Vagina (tissue), 2 donors: ENCODE measurements at places on chromosomes 13 and 19.

GRCh38 chr13:102386461-102386860 is 15.4 kb downstream of the FGF14 start:
- no peak for DNase-seq

DNA sequence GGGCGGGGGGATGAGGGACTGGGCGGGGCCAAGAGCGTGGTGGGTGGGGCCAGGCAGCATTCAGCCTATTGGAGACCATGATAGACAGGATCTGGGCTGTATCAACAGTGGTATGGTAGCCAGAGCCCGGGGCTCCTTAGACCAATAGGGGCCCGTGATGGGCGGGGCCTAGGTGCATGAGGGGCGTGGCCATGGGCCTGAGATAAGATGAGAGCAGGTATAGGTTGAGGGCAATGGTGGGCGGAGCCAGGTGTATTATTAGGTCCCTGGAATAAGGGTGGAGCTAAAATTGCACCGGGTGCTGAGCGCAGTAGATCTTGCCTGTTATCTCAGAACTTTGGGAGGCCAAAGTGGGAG is 5.3 kb downstream of the ABCA7 start:
- DNase-seq = no peak

DNA sequence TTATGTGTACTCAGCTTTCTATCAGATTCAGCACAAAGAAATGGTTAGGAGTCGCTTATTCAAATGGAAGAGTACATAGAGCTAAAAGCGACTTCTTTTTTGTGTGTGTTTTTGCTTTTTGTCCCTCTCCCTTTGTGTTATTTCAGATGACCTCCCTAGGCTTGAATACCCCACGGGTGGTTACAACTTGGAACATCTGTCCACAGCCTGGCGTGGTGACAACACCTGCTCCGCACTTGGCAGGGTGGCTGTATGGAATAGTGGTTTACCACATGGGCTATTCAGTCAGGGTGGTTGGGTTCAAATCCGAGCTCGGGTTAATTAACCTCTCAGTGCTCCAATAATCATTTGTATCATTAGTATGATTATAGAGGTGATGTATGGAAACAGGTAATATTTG is 151.6 kb upstream of the FREM2 start:
- DNase-seq = no peak

DNA sequence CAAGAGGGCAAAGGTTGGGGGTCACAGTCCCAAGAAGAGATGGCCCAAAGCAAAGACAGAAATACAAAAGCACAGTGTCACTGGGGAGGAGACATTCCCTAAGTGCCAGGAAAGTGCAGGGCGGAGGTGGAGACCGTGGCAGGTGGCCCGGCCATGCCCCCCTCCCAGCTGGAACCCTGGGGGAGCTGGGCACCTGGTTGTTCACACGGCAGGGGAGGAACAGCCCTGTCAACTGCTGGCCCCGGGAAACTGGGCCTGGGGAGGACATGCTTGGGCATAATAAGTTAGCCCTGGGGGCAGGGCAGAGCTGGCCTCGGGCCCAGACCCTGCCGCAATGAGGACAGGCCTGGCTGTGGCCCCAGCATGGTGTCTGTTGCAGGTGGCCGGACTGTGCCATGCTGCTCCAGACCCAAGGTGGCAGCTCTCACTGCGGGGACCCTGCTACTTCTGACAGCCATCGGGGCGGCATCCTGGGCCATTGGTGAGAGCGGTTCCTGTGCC is 7.4 kb downstream of the HPN start:
- no peak for DNase-seq

- DNase-seq = no peak
Observed at GRCh38 chr13:46211116-46211482, 629 bp upstream of the LRRC63 start.

GRCh38 chr19:14048443-14049153 is 13.3 kb downstream of the PALM3 start:
- no peak for DNase-seq

- DNase-seq = no peak
Observed at GRCh38 chr13:111431206-111431605, 110.8 kb downstream of the TEX29 start.

- DNase-seq = no peak
Observed at GRCh38 chr19:10566658-10567410, 1.0 kb upstream of the KRI1 start.

GRCh38 chr19:17347361-17347760 is 10.0 kb downstream of the GTPBP3 start:
- no peak for DNase-seq

GRCh38 chr13:46553521-46553885 is 533 bp downstream of the LRCH1 start:
- no peak for DNase-seq

DNA sequence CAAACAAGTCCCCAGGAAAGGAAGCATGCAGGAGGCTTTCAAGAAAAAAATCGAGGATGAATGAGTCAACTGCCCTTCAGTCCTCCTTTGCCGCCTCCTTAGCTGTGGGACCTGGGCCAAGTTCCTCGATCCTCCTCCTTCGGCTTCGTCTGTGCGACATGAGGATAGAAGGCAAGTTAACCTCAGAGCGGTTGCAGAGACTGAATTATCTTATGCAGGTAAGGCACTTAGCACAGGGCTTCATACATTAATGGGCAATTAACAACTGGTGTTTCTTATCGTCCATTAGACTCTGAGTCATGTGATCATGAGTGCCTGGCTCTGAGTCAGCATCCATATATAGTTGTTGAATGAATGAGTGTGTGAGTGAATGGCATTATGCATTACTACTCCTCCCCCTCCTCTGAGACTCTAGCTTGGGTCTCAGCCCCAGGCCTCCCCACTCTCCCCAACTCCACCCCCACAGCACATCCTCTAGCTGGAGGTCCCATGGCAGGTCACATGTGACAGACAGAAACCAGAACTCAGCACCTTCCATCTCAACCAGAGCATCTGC is 1.6 kb upstream of the TTC9B start:
- no peak for DNase-seq

GRCh38 chr13:62583466-62583865 is 1167.8 kb upstream of the PCDH20 start:
- no peak for DNase-seq

- DNase-seq = no peak
Observed at GRCh38 chr13:29073755-29074154, 253.6 kb downstream of the MTUS2 start.

GRCh38 chr13:60617991-60618733 is 221.1 kb downstream of the TDRD3 start:
- no peak for DNase-seq

DNA sequence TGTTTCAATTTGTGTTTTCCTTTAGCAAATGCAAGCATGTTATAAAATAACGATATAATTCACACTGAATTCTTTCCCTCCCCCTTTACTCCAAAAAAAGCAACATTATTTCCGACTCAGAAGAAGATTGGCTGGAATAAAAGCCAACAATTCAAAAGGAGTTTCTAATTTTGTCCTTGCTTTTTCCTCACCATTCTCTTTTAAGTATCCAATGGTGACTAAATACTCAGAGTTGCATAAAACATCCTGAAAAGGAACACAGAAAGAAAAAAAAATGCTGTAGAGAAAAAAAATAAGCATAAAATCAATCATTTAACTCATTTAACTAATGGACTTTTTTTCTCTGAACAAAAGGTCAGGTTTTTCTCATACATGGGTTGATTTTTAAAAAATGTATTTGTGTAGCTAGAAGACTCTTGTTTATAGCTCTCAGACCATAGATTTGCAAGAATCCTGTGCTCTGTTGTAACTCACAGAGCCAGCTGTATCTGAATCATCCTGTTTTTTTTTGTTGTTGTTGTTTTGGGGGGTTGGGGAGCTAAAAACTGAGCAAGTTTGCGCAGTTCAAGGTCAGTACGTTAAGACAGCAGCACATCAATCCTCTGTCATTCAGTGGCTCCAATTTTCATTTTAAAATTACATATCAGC is 108.1 kb downstream of the PCDH17 start:
- DNase-seq = no peak

DNA sequence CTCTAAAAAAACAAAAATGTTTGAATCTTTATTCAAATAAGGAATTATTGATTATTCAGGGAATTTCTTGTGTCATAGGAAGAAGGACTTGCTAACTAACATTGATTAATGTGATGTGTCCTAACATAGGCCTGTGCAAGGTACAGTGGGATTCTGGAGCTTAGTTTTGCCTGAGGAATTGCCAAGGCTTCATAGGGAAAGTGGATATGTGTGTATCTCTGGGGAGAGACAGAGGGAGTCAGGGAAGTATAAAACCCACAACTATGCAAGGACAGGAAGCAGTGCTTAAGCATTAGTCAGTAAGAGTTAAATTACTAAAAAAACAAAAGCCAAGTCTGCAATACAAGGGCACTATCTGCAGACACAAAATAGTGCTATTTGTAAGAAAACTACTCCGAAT is 59.6 kb downstream of the WDFY2 start:
- no peak for DNase-seq

- DNase-seq = no peak
Observed at GRCh38 chr13:30972888-30973377, 40.5 kb downstream of the TEX26 start.

- no peak for DNase-seq
Observed at GRCh38 chr19:46604781-46605355, 3.7 kb downstream of the CALM3 start.
